T follicular helper cell (primary cell): ENCODE measurements at places on chromosomes 3 and 15.
A peak's percentile ranks its signal among the peaks of the same experiment; 100 is the strongest.

DNA sequence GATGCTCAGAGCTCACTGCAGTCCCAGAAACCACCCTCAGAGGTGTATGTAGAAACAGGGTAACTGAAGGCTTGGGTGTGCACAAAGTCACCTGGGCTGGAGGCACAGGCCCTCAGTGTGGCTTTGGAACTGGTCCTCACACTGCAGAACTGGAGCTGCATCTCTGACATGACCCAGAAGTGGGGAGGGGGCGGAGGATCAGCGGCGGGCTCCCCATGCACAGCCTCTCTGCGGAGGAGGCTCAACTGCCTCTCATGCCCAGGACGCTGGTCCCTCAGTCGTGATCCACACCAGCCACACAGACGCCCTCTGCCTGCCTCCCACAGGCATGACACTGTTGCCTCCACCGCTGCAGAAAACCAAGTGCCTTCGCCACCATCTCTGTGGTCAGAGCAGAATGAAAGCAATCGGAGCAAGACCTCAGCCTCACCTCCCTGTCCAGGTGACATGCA, 73.7 kb downstream of the TM2D3 start:
- no peak for DNase-seq

GRCh38 chr15:33985287-33985686, 17.0 kb downstream of the CHRM5 start:
- no peak for DNase-seq

DNA sequence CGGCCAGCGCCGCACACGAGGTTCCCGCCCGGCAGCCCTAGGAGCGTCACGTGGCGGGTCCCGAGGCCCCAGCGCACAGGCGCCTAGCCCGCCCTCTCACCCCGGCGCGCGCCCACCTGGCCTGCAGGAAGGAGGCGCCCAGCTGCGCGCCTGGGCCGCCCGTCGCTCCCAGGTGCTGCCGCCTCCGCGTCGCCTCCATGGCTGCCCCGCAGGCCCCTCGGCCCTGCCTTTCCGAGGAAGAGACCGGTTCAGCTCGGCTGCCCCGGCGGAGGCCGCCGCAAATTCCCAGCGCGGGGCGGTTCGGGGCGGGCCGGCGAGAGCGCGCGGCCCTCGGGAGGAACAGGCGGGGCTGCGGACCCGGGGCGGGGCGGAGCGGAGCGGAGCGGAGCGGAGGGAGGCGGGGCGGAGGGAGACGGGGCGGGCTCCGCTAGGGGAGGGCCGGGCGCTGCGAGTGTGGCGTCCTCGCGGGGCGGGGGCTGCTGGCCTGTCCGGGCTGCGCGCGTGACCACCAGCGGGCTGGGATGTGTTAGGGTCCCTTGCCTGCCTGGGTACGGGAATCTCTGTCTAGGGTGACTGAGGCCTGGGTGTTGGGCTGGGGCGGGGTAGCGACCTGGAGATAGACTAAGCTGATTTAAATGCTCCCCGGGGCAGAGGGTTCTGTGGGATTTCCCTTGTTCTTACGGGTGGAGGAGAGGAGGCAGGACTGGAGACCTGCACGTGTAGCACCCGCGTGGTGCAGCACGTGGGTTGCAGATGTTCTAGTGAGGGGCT, at the start of gene CLN6:
CLN6 (minus strand) TSS at position 343 of the 771 bp plus-strand sequence; CDS start at position 199, 144 bp downstream.
- peak; percentile 67 for DNase-seq

DNA sequence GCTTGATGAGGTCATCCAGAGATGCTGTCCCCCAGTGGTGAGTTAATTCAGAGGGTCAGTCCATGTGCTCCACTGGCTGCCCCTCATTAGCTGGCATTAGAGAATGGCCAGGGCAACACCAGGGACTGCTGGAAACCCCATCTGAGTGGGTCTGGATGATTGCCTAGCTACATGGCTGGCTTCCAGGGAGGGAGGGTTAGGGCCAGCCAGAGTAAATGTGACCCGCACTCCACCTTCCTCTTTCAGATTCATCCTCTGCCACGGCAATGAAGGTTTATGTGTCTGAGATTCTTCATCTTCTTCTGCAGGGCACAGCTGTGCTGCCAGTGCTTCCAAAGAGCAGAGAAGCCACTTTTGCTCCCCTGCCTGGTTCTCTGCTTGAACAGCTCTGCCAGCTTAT, 391.9 kb downstream of the OCA2 start:
- no peak for DNase-seq

DNA sequence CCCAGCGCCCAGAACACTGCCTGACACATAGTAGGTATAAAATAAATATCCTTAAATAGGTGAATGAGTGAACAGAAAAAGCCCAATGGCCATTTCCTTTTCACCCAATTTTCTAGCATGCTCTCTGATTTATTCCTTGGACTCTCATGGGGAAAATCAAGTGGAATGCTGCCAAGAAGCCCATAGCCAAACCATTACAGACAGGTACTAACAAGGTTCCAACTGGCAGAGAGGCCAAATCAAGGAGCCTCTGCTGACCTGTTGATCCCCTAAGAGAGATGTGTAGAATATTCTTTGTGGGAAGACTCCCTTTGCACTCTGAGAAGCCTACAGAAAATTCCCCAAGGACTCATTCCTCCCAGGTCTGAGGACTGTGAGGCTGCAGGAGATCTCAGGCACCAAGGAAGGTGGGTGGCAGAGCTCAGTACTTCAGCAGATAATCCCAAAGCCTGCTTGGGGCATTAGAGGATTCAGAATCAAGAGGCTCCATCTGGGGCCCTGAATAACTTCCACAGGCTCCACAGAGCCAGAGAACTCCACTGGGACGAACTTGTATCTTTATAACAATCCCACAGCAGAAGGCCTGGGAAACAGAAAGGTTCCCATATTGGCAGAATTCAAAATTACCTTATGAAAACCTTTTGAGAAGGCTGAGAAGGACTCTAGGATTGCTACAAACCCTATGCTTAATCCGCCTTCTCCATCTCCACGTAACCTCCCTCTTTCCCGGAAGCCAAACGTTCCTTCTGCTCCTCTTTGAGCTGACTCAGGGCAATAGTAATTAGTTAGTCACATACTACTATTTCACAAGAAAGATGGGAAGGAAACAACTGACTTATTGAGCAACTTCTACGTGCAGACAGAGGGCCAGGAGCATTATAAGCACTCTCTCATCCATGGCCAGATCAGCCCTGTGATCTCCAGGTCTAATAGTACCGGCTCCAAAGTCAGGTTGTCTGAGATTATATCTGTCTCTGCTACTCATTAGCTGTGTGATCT, 34.5 kb downstream of the PRICKLE2 start:
- DNase-seq: no peak

DNA sequence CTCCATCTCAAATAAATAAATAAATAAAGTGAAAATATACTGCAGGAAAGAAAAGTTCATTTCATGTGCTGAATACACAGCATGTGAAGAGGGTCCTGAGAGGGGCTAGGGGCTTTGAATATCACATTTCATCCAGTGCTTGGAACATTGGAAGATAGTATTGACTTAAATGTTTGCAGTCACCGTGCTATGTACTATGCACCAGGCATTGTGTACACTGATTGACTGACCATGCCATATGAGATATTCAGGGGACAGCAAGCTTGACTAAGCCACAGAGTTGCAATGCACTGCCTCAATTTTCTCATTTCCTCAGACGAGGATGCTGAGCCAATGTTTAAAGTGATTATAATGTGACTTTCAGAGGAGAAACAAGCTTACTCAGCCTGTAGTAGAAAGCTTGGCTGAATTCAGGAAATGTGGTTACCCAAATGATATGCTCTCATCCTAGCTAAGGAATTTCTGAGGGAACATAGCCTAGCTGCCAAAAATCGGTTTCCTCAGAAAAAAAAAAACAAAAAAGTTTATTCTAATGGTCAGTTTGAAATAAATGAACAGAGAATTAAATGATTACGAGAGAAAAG, 557.9 kb downstream of the FGF12 start:
- no peak for DNase-seq

GRCh38 chr15:66951531-66952320, 113.7 kb upstream of the SMAD3 start:
- DNase-seq: no peak

DNA sequence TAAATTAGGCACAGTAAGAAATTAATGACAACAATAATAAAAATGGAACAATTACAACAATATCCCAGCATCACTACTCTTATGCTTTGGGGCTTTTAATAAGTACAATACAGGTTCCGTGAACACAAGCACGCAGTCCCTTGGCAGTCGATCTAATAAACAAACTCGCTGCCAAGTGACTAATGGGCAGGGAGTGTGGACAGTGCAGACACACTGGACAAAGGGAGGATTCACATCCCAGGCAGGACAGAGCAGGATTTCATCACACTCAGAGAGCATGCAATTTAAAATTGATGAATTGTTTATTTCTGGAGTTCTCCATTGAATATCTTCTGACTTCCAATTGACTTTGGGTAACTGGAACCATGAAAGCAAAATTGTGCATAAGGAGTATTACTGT, 524.1 kb upstream of the CFAP20DC start:
- no peak for DNase-seq

DNA sequence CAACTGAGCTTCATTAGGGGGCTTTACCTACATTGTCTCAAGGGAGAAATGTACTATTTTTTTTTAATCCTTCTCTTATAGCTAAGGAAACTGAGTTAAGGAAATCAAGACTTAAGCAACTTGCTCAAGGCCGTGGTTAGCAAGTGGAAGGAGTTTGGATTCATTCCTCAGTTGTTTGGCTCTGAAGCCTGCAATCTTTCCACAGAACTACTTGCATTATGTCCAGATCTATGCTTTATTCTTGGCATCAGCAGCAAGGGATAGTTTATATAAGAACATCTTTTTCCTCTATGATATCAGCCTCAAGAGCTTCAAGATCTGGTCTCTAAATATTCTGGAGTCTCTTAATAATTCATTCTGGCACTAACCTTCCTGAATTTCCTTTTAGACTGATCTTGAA, 182.4 kb downstream of the SV2B start:
- no peak for DNase-seq

DNA sequence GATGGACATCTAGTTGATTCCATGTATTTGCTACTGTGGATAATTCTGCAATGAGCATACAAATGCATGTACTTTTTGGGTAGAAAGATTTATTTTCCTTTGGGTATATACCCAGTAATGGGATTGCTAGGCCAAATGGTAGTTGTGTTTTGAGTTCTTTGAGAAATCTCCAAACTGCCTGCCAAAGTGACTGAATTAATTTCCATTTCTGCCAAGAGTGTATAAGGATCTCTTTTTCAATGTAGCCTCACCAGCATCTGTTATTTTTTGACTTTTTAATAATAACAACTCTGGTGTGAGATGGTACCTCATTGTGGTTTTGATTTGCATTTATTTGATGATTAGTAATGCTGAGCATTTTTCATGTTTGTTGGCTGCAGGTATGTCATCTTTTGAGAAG, 435.0 kb upstream of the CBLB start:
- no peak for DNase-seq

DNA sequence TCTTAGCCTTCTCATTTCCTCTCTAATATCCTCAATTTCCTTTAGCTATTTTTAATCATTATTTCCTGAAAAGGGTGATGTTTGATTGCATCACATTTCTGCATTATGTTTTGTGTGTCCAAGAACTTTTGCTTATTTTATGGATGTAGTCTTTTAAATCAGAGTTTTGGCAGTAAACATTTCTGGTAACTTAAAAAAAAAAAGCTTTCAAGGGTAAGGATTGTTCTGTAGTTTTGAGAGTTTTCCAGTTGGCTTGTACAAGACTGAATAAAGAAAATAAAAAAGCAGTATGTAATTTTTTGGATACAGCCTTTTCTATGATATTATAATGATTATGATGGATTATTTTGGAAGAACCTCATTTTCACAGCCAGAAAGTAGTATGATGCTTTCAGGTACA, 99.4 kb downstream of the DHX36 start:
- DNase-seq: no peak

- DNase-seq: no peak
Measured at GRCh38 chr15:78050441-78050809, 27.1 kb downstream of the TBC1D2B start.

DNA sequence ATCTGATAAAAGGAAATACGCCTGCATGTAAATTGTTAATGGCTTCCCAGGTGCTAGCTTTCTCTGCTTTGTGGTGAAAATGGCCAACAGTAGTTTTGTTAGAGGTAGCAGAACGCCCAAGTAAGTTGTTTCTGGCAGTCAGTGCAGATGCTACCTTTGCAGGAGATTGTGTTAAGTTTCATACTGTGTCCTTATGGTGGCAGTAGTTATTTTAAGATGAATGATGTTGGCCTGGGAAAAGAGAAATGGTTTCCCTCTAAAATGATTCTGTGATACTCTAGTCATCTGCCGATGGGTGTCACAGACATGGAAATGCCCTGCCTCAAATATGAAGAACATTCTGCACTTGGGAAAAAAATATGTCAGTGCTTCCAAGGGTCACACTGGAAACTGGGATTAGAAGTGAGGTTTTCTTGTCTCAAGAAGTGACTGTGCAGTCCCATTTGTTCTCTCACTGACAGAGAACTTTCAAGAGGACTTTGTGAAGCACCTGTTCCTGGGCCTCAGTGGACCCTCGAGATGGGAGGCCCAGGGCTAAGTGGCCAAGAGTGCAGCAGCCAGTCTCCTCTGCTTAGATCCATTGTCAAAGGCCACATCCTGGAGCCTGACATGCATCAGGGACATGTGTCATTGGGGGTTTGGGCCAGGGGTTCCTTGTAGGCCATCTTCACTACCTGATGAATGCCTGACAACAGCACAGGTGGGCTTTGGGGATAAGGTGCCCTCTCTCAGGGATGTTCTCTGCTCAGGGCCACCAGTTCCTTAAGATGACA, 393.3 kb downstream of the CACNA2D3 start:
- DNase-seq: no peak

DNA sequence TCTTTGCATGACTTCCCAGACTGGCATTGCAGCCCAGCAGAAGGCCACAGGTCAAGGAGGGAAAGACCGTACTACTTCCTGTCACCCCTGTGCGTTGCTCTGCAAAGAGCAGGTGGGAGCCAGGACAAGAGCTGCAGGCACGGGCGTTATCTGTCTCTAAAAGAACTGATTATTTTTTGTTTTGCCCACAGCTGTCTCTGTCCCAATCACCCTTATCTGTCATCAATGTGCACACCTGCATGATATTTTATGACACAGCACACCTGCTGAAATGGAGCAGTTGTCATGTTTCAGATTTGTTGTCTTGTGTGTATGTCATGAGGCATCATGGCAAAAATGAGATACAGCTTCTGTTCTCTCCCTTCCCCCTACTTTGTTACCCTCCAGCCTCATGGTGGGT, 58.8 kb downstream of the SLCO3A1 start:
- DNase-seq: no peak

DNA sequence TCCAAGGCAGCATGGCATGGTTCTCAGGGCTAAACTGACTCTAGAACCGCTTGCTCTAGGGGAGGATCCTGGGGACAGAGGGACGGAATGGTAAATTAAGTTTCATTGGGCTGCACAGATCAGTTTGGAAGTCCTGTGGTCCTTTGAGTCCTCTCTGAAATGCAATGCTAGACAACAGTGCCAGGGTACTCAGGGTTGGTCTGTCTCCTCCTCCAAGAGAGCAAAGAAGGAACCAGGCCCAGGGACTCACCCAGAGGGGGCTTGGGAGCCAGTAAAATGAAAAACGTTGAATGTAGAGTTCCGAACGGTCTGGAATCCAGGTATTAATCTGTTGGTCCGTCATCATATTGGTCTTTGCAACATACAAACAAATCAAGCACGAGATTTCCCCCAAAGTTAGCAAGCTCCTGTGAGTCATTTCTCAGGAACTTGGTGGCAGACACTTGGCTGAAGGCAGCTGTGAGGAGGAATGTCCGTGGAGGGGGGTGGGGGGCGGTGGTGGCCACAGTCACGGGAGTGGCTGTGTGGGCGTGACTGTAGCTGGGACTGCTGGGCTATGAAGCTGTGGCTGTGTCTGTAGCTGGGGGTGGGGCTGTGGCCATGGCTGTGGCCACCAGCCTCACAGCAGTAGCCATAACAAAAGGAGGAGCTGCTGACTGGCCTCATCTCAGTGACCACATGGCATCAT, 361.0 kb downstream of the SHQ1 start:
- DNase-seq: no peak
